ENCODE measurements at places on chromosomes 1 and 21. TPM values are rescaled to one million over a fixed set of nuclear protein-coding genes. Genes with fewer than 3 reads are reported as not detected.
A peak's percentile ranks its signal among the peaks of the same experiment; 100 is the strongest.

DNA sequence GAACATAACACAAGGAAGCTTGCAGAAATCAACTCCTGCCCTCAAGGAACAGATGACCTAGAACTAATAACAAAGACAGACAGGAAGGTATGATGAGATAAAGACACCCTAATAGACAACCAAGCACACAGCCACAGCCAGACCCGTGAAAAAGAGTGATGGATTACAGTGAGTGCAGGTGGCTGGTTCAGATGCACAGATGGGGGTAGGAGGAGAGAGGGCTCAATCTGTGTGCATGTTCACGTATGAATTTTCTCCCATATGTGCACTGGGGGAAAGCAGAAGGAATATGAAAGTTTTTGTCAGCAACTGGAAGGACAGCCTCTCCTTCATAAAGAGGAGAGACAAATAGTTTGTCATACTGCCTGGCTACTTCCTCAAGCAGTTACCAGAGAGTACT lies 367.1 kb downstream of the PBX1 start:
- no peaks in the 10 kb centered on the region for H3K4me1 ChIP-seq
- no peaks in the 10 kb centered on the region for H3K27me3 ChIP-seq
- no peak overlapping the region for H3K4me3 ChIP-seq
- DNase-seq: no peak
- H3K36me3 ChIP-seq: no peaks in the 10 kb centered on the region
- no peak overlapping the region for H3K27ac ChIP-seq

The KIF26B gene
- 0.32 TPM for total RNA-seq

GRCh38 chr1:14677292-14677971 lies 78.9 kb downstream of the KAZN start:
- no peak overlapping the region for H3K4me3 ChIP-seq
- no peaks in the 10 kb centered on the region for H3K36me3 ChIP-seq
- DNase-seq: no peak

DNA sequence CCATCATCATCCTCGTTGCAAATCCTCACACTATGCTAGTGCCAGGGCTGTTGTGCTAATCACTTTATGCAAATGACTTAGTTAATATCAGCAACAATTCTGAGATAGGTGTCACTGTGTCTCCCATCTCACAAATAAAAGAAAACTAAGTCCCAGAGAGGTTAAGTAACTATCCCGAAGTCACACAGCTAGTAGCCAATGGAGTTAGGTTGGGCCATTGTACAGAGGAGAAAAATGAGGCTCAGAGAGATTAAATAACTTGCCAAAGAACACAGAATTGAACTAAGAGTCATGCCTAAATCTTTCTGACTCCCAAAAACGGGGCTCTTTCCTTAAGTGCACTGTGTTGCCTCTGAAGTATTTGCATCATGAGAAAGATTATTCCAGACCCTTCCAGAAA lies 146.4 kb downstream of the MIS18A start:
- no peak overlapping the region for H3K4me3 ChIP-seq
- H3K27me3 ChIP-seq: no peaks in the 10 kb centered on the region
- no peaks in the 10 kb centered on the region for H3K4me1 ChIP-seq

- no peak for DNase-seq
- H3K27ac ChIP-seq: no peak overlapping the region
- no peak overlapping the region for H3K4me3 ChIP-seq
- no peaks in the 10 kb centered on the region for H3K36me3 ChIP-seq
- no peaks in the 10 kb centered on the region for H3K27me3 ChIP-seq
These were observed 20.8 kb downstream of the LRRC8B start for GRCh38 chr1:89545264-89546038.

DNA sequence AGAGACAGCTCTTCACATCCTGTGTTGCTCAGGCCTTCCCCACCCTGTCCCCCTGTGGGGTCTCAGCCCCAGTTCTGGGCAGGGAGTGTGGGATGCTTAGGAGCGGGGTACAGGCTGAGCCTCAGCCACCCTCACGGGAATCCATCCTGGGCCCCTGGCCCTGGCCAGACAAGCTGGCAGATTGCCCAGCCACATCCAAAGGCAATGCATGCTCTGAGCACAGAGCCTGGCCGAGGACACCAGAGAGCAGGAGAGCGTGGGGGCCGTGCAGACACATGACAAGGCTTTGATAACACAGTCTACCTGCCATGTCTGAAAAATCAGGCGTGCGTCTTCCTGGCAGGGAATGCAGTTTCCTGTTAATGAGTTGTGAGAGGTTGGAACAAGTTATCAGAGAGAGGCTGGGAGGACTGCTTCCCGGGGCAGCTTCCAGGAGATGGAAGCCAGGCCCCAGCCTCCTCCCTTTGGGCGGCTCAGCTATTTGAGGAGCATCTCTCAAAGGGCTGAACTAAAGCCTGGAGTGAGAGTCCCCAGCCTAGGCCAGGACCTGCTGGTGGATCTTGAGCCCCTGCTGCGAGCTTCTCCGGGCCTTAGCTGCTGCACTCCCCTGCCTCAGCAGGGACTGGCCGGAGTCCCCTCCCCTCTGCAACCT lies 72.2 kb upstream of the SELENON start:
- H3K36me3 ChIP-seq: no peaks in the 10 kb centered on the region
- DNase-seq: no peak
- no peaks in the 10 kb centered on the region for H3K27me3 ChIP-seq
- H3K4me1 ChIP-seq: no peaks in the 10 kb centered on the region
- no peak overlapping the region for H3K4me3 ChIP-seq

DNA sequence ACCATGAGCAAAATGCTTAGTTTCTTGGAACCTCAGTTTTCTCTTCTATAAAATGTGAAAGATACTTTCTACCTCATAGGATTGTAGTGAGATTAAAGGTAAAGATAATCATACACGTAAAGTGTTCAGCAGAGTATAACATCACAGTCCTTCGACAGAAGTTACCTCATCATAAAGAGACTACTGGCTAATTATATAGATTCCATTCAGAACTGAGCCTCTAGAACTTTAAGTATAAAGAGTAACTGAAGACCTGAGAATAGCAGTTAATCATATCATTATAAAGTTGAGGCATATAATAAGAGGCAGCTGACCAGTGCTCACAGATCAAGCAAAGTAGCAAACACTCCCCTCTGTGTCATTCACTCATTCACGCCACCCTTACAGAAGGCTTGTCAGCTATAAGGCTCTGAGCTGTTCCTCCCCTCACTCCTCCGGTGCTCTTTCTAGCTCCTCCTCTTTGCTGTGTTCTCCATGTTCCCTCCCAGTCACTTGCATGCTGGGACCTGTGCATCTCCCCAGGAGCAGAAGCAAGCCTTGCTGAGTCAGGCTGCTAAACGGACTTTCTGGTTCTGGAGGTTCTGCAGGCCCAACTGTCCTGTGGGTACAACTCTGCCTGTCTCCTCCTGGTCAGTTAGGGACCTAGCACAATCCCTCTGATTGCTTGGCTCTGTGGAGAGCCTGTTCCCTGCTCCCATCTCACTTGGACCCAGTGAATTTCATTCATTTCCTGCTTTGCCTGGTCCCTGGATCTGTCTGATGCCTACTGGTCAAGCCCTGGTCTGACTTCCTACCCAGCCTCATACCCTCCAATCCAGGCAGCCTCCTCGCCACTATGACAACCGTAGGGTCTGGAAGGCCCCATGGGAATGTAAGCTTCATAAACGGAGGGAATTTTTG lies 28.3 kb upstream of the LY9 start:
- no peaks in the 10 kb centered on the region for H3K4me1 ChIP-seq
- no peaks in the 10 kb centered on the region for H3K36me3 ChIP-seq
- no peak overlapping the region for H3K4me3 ChIP-seq
- no peak for DNase-seq
- no peak overlapping the region for H3K27ac ChIP-seq
- no peaks in the 10 kb centered on the region for H3K27me3 ChIP-seq

DNA sequence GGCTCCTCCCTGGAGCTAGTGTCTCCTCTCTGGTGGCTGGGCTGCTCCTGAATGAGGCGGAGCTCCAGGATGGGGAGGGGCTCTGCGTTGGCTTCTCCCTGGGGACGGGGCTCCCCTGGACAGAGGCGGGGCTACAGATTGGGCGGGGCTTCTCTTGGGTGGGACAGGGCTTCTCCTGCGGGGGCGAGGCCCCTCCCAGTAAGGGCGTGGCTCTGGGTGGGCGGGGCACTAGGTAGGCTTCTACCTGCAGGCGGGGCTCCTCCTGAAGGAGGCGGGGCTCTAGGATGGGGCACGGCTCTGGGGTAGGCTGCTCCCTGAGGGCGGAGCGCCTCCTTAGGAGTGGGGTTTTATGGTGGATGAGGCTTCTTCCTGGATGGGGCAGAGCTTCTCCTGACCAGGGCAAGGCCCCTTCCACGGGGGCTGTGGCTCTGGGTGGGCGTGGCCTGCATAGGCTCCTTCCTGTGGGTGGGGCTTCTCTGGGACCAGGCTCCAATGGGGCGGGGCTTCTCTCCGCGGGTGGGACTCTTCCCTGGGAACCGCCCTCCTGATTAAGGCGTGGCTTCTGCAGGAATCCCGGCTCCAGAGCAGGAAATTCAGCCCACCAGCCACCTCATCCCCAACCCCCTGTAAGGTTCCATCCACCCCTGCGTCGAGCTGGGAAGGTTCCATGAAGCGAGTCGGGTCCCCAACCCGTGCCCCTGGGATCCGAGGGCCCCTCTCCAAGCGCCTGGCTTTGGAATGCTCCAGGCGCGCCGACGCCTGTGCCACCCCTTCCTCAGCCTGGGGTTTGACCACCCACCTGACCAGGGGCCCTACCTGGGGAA lies 22.7 kb upstream of the ARF1 start:
- H3K4me3 ChIP-seq: peak overlapping the region; percentile 53
- H3K27me3 ChIP-seq: peaks cover 9% of the 10 kb centered on the region
- peak; percentile 86 for DNase-seq
- H3K27ac ChIP-seq: peak overlapping the region; percentile 45

Data from breast epithelium (tissue), 4 donors.